ENCODE measurements at places on chromosomes 3 and 15.

DNA sequence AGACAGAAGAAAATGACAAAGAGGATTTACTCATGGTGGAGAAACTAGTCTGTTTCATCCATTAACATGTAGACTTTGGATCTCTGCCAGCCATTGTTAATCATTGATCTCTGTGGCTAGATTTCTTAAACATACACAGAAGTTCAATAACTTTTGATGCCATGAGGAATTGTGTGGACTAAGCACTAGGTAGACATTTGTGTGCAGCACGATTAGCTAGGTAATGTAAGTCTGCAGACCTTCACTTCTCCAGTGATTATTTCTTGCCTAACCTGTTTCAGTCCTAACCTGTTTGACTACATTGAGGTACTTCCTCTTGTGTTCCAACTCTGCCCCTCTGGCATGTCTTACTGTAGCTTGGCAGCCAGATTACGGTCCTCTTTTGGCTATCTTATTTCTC lies 928.5 kb upstream of the ROBO1 start:
- no peak for DNase-seq

DNA sequence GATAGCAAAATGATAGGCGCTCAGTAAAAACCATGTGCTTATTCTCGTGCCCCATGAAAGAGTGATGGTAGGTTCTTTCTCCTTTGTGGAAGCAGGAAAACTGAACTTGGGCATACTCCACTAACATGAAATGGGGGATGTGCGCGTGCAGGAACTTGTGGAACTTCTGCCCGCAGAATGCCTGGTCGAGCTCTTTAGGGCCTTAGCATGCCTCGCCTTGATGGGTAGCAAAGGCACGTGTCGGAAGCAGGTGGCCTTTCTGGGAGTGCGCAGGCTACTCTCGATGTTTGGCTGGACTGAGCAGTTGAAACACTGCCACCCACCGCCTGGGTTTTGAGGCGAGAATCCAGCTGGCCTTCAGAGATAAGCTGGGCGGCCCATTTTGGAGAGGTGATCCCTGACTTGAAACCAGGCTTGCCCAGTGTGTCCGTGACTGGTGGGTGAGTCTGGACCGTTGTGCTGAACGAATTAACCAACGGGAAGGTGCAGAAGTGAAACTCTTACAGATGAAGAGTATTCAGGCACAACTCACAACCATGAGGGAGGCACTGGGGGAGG lies 842 bp downstream of the PCCB start:
- no peak for DNase-seq

GRCh38 chr3:56960234-56960917 lies 100.1 kb upstream of the SPATA12 start:
- DNase-seq: no peak

DNA sequence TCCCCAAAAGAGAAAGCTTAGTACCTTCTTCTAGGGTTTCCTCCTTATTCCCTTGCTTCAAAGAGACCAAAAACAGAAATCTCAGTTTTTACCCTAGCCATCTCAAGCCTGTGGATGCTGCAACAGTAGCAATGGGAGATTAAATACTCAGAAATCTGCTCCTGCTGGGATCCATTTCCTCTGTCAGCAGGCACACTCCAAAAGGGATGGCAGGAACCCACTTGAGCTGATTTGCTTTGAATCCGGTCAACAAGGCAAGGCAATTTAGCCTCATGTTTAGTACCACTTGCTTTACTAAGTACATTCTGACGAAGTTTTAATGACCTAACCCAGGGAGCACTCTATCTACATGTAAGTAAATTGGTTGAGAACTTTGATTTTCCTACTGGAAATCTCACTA lies 590.0 kb upstream of the ADAMTS9 start:
- DNase-seq: no peak

DNA sequence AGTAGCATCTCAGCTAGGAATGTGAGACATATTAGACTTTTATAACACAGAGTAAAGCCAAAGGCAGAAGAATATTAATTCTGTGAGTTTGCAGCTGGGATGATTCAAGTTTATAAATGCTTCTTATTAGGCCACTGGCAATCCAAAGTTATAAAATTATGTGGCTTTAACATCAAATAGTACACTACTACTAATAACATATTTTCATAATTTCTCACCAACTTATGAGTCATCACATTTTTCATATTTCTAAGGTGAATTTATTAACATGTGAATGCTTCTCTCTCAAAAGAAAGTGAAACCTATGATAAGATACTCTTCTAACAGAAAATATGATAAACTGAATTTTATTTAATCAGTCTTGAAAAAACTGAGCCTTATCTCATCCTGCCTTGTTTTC lies 1348.2 kb upstream of the ALCAM start:
- no peak for DNase-seq

- DNase-seq: no peak
Measured at GRCh38 chr3:179971280-179971679, 65.5 kb downstream of the PEX5L start.

GRCh38 chr3:15102836-15103235 lies 3.9 kb upstream of the RBSN start:
- no peak for DNase-seq

GRCh38 chr3:127304121-127304744 lies 16.4 kb upstream of the PRR20G start:
- DNase-seq: no peak

DNA sequence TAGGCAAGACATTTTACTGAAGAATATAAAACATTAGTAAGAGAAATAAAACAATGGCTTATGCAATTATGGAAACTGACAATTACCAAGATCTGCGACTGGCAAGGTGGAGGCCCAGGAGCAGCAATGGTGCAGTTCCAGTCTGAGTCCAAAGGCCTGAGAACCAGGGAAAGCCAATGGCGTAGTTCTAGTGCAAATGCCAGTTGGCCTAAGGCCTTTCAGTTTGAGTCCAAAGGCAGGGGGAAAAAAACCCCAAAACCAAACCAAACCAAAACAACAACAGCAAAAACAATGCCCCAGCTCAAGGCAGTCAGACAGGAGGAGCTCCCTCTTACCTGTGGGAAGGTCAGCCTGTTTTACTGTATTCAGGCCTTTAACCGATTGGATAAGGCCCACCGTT lies 72.6 kb downstream of the ST6GAL1 start:
- DNase-seq: no peak

- no peak for DNase-seq
Measured at GRCh38 chr3:188776447-188776846, 395.3 kb upstream of the TPRG1 start.

- peak; percentile 44 for DNase-seq
Measured at GRCh38 chr15:70098461-70099166, 897 bp upstream of the TLE3 start.

DNA sequence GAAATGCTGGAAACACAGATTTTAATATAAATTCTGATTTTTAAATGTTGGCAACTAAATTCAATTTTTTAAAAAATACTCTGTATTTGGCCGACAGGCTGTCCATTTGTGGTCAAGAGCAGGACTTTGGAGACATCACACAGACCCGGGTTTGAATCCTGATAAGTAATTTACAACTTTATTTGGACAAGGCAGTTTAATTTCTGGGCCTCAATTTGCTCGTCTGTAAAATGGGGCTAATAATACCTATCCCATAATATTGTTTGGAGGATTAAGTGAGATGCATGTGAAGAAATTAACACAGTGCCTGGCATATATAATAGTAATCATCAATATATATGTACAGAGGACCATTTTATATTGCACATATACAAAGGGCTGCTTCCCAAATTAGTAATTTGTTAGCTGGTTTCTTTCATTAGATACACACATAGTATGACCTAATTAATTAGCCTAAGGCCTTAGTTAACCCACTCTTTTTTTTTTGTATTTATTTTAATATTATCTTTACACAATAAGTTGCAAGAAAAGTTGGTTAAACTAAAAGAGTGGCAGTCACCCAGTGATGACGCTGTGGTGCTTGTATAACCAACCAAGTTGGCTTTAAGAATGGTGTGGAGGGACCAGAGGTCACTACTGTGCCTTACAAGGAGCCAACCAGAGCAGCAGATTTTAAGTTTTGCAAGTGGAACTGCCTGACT lies 665 bp downstream of the PIGB start:
- no peak for DNase-seq

- no peak for DNase-seq
Measured at GRCh38 chr3:14121859-14122258, 2.8 kb downstream of the CHCHD4 start.

DNA sequence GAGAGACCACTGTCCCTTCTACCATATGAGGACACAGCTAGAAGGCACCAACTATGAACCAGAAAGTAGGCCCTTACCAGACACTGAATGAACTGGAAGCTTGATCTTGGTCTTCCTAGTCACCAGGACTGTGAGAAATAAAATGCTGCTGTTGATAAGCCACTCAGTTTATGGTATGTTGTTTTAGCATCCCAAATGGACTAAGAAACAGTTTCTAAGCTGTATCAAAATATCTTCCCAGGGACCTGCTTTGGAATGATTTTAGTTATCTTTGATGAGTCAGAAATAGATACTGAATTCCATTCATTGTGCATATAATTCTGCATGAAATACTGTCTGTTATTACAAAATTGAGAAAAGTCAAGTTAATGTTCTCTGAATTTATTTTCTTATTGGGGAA lies 18.6 kb downstream of the WDR76 start:
- DNase-seq: no peak

- DNase-seq: no peak
Measured at GRCh38 chr15:83526319-83526718, 79.2 kb downstream of the SH3GL3 start.

DNA sequence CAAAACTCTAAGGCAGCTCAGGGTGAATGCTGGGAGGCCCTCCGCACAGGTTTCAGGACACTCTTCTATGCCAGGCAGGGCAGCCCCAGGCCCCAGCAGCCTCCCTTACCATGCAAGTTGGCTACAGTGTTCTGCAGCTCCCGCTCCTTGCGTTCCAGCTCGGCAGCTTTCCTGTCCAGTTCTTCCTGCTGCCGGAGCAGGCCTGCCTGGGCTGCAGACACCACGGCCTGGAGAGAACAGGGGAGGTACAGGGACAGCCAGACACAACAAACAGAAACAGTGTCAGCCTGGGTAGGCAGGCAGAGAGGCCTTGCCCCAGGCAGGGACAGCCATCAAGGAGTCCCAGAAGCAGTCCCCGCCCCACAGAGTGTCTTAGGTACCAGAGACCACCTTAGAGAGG lies 9.0 kb upstream of the ULK3 start:
- no peak for DNase-seq

- DNase-seq: no peak
Measured at GRCh38 chr15:85541744-85542143, 161.3 kb downstream of the AKAP13 start.

GRCh38 chr3:179452872-179453271 lies 1.6 kb upstream of the GNB4 start:
- no peak for DNase-seq

DNA sequence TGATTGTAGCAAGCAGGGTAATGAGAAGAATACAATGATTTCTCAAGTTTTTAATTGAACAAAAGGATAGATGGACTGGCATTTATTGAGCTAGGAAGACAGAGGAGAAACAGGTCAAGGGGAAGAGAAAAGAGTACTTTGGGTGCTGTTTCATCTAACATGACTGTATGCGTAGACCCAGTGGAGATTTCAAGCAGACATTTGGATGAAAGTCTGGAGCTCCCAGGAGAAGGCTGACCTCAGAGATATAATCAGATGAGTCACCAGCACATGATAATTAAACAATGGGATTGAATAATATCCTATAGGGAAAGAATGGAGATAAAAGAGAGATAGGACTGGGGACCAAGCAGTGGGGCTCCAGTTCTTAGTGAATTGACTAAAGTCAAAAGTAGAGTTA lies 194.9 kb downstream of the ARRDC4 start:
- DNase-seq: no peak

GRCh38 chr3:64878362-64878761 lies 190.6 kb upstream of the ADAMTS9 start:
- DNase-seq: no peak

DNA sequence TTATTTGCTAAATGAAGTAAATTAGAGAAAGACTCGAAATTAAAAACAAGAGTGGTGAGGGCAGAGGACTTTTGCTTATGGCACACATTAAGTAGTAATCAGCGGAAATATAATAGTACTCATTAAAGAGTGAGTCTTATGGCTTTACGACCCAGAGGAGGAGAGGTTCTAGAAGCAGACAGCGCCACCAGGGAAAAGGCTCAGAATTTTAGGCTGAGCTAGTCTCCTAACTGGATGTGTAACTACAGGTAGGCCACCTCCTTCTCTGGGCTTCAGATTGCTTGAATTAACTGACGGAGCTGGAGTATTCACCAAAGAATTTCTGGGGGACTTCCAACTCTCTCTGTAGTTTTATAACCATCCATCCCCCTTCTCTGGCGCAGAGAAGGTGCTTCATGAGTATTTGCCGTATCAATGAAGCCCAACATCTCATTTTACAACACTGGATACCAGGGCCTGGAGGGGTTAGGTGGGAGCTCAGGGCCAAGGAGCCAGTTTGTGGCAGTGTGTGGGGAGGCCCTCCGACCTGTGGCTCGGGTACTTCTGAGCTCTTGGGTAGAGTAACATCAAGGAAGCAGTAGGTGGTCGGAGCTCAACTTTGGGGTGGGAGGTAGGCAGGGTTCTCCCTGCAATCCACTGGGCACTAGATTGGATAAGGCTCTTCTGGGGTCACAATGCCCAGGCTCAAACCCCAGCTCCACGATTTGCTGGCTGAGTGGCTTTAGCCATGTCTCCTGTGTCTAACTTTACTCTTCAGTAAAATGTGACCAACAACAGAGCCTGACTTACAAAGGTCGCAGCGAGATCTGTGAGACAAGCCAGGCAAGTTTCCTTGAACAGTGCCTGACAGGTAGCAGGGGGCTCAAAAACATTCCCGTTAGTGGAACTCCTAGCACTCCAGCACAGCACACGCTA lies 1.1 kb downstream of the CHCHD4 start:
- no peak for DNase-seq

DNA sequence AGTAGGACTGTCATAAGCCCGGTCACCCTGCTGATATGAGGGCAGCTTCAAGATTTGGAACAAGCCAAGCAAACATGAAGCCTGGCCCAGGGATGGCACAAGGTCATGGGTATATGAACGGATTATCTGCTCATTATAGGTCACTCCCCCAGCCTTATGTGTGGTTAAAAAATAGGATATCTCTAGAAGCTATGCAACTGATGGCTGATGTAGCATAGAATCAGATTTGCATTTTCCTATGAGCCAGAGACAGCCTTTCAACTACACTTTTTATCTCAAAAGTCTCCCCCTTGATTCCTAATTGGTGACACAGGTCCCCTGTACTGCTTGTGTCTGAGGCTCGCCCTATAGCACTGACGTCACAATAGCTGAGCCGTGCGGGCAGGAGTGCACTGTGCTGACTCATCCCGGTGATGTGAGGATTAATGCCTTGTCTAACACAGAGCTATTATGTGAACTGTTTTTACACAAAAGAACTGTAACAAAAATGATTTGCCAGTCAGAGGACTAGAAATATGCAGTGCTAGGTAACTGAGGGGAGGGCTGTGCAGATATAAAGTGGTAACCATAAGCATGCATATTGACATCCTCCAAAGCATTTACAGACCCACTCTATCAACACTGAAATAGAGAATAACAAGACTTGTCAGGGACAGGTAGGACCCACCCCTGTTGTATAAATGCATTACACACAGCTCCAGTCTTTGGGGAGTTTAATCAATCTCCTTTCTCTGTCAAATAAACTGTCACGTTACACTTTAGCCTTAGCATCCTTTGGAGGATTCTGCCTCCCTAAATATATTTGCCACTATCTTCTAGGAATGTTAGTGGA lies 204.9 kb downstream of the TIGIT start:
- DNase-seq: no peak

All from mesothelial cell of epicardium (in vitro differentiated cells).